HCT116 (cell line): ENCODE measurements at places on chromosomes 11 and 22.

GRCh38 chr11:37973941-37974340 is 1375.9 kb upstream of the RAG2 start:
- no peak for DNase-seq

- no peak for DNase-seq
These were observed 18.0 kb upstream of the VPREB1 start for GRCh38 chr22:22226448-22227187.

DNA sequence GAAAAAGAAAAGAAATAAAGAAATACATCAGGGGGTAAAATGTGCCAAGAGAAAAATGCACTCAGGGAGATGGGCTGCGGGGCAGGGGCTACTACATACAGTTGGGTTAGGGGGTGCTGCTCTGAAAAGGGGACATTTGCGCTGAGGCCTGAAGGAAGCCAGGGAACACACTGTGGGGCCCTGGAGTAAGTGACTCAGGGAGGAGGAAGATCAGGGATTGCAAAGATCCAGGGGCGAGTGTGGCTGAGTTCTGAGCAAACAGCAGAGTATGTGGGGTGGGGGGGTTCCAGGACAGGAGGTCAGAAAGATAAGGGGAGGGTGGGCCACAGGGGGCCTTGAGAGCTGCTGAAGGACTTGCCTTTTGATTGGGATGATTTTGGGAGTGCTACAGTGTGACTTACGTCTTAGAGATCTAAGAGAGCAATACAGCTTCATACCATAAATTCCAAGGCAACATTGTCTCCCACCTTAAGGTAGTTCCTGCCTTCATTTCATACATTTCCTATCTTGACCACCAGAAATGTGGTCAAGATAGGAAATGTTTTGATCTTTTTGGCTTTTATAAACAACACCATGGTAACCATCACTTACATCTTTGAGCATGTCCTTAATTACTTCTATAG is 5.8 kb downstream of the A4GALT start:
- DNase-seq = no peak

GRCh38 chr11:12099132-12099873 is 11.1 kb upstream of the MICAL2 start:
- no peak for DNase-seq

GRCh38 chr11:1515082-1516060 is 28.8 kb upstream of the MOB2 start:
- DNase-seq = peak; percentile 6

GRCh38 chr22:18044548-18045271 is 20.3 kb upstream of the MICAL3 start:
- DNase-seq = no peak
